ENCODE measurements at places on chromosomes 6 and 20.

- DNase-seq, result peak; percentile 61
Measured at GRCh38 chr20:63290677-63291472, 2.1 kb upstream of the COL20A1 start.

GRCh38 chr6:135586844-135587243 is 89.3 kb upstream of the AHI1 start:
- no peak for DNase-seq

DNA sequence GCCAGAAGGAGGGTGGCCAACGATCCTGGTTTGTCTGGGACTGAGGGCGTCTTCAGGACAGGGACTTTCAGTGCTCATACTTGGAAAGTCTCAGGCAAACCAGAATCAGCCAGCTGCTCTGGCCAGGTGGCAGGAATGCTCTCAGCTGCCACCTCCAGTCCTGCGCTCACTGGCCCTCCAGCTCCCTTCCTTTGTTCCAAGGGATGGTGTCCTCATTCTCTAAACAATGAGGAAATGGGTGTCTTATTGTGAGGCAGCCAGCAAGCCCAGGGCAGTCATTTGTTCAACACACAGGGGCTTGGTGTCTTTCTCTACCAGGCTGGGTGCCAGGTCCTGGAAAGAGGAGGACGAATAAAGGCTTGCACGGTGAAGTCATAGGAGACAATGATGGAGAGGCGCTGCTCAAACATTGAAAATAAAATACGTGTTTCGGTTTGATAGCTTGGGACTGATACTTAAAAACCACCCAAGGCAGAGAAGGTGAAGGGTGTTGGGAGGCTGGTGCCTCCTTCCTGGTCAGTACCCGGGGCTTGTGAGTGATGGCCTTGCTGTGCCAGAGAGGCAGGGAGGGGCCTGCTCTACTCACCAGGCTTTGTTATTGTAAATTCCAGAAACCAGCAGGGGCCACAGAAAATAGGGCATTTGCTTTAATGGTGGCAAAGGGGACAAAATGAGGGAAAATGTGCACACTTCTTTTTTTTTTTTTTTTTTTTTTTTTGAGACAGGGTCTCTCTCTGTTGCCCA is 11.3 kb upstream of the TMEM181 start:
- no peak for DNase-seq

GRCh38 chr20:47735412-47736400 is 49.6 kb downstream of the SULF2 start:
- DNase-seq, result no peak

DNA sequence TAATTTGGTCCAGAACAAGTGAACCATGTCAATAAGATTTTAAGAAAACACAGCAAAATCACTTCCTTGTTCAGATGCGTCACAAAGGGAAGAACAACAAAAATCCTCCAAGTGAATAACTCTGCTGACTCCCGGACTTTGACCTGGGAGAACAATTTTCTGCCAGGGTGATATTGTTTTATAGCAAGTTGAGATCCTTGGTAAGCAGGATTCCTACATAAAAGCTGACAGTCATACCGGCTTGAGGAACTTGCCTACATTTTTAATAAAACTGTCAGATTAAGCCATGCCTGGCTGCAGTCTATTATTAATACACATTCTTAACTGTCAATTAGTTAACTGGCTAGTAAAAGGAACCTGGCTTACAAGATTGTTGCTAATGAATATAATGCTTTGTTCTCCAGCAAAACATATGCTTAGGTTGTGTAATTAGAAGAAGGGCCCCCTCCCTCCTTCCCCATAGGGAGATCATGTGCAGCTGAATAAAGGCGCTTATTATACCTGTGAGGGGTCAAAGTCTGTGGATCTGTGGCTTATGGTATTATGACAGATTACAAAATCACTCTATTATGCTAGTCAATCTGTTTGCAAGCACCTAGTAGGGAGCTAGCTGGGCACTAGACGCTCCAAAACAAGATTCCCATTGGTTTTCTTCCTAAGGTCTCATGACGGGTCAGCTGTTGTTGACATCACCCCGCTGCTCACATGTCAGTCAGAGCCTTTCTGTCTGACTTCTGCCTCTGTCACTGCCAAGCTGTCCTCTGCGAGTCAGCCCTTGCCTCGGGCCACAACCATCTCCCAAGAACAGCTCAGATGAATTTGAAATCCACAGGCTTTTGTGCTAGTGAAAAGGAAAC is 44.6 kb upstream of the SEC63 start:
- no peak for DNase-seq

GRCh38 chr6:33430991-33431879 is 11.4 kb downstream of the SYNGAP1 start:
- peak; percentile 64 for DNase-seq

DNA sequence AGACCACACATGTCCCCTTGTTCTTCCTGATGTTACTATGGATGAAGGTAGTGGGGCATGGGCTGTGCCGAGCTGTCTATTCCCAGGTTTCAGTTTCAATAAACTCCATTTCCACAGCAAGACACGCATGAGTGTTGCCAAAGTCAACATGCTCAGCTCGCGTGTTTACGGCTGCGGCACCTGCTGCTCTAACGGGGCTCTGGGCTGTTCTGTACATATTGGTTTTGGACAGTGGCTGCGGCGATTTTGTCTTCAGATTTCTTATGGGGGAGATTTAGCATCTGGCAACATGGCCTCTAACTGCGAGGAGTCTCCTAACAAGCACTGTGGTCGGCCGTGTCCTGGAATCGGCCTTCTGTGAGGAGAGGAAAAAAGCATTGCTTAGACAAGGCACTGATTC is 58.6 kb downstream of the TMEM242 start:
- DNase-seq, result no peak

DNA sequence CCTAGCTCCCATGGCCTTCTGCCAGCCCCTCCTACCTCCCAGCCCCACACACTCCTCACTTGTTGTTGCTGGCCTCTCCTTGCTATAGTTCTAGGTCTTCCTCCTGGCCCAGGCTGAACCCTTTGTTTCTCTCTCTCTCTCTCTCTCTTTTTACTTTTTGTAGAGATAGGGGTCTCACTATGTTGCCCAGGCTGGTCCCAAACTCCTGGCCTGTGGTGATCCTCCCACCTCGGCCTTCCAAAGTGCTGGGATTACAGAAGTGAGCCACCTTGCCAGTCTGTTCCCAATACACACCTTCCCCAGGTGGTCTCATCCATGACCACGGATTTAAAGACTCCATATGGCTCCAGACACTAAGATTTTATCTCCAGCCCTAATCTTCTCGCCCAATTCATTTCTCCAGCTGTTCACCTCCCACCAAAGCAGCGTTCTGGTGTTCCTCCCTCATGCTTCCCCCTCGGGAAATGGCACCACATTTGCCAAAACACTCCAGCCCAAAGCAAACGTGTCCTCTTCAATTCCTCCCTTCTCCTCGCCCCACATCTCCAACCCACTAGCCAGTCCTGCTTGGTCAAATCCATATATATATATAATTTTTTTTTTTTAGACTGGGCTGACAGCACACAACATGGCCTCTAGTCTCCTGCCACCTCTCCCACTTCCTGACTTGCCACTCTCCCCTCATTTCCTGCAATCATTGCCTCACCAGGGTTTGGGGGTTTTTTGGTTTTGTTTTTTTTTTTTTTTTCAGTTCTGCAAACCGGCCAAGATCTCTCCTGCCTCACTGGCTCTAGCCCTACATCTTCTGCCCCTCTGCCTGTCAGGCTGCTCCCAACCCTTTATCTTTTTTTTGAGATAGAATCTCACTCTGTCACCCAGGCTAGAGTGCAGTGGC is 104.4 kb downstream of the NCR2 start:
- DNase-seq, result no peak

GRCh38 chr20:21125072-21125848 is 622 bp upstream of the KIZ start:
- no peak for DNase-seq

DNA sequence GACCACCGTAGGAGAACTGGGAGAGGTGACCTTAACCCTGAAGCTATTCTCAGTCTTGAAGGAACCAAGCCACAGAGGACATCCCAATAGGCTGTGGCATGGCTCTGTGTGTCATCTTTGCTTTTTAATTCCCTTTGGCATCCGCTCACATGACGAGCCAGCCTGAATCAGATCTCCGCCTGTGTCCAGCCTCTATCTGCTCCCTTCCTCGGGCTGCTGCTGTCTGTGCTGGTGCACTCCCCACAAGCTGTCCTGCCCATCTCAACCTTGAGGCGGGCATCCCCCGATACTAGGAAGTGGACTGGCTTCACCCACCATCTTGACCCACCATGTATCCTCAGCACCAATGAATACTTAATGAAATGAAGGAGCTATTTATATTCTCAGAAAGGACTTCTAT is 111.9 kb downstream of the SLC23A2 start:
- no peak for DNase-seq

Measured in stimulated activated CD4-positive, alpha-beta T cell treated with anti-CD3 and anti-CD28 coated beads, Interleukin-15, amount 100 ng/mL, for 1 hour (primary cell).